ENCODE measurements at places on chromosomes 16 and 17. TPM values are rescaled to one million over a fixed set of nuclear protein-coding genes. Genes with fewer than 3 reads are reported as not detected.

DNA sequence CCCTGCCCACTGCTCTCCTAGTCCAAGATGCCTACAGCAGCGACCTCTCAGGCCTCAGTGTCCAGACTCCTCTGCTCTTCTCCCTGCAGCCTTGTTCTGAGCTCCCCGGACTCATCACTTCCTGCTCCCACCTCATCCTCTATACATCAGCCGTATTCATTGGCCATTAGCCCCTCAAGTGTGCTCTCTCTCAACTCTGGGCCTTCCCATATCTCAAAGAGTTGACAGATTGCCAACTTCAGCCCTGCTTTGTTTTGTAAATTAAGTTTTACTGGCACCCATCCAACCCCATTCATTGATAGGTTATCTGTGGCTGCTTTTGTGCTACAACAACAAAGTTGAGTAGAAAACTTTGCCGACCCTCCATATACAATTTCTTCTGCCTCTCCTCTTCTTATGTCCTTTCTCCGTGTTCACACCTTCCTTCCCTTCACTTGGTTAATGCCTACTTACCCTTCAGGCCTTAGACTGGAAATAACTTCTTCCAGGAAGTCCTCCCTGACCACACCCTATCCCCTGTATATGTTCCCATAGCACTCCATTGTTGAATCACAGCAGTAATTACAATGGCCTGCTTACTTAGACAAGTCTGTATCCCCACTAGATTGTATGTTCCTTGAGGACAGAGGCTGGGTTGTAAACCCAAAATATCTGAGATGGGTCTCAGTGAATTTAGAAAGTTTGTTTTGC, 63.4 kb upstream of the TANC2 start:
- no peak for DNase-seq

The SPECC1 gene
- total RNA-seq, result 110 TPM

DNA sequence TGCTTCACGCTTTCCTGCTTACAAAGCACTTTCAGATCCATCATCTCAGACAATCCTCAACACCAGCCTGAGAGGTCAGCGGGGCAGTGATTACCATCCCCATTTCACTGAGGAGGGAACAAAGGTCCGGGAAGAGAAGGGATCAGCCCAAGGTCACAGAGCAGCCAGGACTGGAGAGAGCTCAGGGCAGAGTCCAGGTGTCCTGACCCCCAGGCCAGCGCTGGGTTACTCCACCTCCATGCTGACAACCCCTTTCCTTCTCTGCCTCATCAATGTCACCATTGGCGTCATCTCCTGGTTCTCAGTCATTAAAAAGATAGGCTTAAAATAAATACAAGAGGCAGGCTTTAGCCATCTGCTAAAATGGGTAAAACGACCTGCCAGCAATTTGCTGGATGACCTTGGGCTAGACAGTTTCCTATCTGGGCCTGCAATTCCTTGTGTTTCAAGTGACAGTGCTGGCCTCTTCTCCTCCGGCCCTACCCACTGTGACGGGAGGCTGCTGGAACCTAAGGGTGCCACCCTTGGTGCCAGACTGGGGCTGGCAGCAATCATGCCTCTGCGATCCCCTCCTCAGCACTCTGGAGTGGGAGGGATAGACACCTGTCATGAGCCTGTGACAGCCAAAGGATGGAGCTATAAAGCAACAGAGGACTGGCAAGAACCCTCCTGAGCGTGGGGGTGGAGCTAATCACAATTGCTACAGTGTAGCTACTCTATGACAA, 79.5 kb upstream of the CCL1 start:
- DNase-seq, result no peak

DNA sequence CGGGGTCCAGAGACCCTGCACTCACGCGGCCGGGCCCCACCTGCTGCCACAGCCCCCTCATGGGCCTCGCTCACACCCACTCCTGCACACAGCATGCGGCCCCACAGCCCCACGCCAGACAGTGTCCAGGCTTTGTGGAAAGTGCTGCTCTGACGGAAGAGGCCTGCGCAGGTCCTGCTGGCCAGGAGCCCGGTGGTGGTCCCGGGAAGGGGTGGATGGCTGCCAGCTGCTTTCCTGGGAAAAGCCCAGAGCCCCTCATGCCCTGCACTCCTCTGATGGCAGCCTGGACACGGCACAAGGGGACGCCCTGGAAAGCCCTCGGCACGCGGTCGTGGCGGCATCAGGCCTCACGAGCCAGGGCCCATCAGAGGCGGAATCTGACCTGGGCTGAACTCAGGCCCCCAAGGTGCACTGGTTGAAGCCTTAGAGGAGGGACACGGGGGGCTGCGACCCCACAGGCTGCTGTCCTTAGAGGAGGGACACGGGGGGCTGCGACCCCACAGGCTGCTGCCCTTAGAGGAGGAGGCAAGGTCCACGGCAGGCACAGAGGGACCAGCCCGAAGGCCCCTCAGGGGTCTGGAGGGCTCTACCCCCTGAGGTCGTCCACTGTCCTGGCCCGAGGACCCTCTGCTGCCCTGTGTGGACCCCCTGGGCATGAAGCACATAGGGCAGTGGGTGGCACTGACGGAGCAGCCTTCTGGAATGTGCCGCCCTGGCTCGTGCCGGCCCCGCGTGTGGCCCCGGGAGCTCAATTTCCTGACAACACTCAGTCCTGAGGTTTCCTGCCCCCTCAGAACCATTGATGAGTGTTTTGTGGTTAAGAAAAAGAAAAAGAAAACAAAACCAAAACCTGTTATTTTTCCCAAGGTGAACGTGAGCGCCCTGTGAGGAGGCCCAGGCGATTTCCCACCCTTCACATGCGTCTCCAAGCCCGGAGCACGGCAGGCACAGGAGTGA, 22.1 kb downstream of the SOX8 start:
- DNase-seq, result no peak

- peak; percentile 80 for DNase-seq
Observed at GRCh38 chr16:81645266-81645694, 133.8 kb upstream of the PLCG2 start.

The VMO1 gene
- total RNA-seq, result 0.64 TPM

- peak; percentile 64 for DNase-seq
Observed at GRCh38 chr16:79653373-79653891, 52.9 kb upstream of the MAF start.

GRCh38 chr17:68511671-68512246, 471 bp upstream of the PRKAR1A start:
- DNase-seq, result peak; percentile 80

DNA sequence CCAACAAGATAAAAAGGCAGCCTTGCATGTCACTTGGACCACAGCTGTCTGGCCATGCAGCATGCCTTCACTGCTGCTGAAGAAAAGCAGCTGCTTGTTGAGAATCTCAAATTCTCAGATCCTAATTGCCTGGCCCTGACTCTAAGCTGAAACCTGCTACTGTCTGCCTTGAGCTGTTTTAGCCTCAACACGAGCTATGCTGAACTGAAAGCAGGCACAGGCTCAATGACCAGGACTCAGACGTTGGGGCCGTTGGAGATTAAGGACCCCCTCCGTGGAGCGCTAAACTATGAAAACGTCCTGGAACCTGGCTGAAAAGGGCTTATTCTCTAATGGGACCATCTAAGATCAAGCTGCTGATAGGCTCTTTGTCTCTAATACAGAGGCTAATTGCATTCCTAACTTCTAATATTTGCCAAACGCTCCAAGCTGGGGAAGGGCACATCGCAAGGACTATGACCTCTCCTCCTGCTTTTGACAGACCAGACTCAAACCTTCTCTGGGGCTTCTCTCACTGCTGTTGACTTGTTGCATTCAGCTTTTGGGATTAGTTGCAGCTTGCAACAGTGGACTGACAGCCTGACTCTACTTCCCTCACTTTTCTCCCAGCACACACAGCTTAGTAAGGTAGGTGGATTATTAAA, 4.6 kb upstream of the PLK1 start:
- no peak for DNase-seq

- no peak for DNase-seq
Observed at GRCh38 chr17:56983366-56983765, 5.4 kb downstream of the SCPEP1 start.

DNA sequence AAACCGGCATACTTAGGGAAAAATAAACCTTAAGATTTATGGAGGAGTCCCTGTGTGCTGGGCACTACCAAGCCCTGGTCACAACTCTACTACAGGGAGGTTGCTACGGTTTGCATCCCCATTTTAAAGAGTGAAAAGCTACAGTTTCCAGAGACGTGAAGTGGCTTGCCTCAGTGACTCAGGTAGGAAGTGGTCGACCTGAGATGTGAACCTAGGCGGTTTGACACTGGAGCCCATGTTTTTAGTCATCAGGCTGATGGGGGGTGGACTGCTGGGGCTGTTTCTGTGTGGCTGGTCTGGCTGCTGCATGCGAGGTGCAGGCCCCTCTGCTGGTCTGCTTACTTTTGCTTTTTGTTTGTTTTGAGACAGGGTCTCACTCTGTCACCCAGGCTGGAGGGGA, 6.6 kb downstream of the COX6A2 start:
- DNase-seq, result no peak

DNA sequence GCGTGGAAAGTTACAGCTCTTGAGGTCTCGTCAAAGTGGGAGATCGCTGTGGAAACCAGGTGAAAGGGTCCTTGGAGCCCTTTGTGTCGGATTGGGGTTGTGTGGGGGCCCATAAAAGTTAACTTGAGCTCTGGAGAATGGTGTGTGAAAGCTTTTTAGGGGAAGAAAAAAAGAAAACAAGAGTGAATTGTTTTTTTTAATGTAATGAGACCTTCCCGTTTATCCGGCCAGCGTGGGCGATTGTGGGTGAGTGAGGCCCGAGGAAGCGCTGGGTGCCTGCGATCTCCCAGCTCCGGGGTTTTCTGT, 150.6 kb downstream of the MSI2 start:
- no peak for DNase-seq

The SOX15 gene
- total RNA-seq, result under 0.01 TPM

GRCh38 chr17:79066963-79067362, 7.7 kb upstream of the ENGASE start:
- no peak for DNase-seq

DNA sequence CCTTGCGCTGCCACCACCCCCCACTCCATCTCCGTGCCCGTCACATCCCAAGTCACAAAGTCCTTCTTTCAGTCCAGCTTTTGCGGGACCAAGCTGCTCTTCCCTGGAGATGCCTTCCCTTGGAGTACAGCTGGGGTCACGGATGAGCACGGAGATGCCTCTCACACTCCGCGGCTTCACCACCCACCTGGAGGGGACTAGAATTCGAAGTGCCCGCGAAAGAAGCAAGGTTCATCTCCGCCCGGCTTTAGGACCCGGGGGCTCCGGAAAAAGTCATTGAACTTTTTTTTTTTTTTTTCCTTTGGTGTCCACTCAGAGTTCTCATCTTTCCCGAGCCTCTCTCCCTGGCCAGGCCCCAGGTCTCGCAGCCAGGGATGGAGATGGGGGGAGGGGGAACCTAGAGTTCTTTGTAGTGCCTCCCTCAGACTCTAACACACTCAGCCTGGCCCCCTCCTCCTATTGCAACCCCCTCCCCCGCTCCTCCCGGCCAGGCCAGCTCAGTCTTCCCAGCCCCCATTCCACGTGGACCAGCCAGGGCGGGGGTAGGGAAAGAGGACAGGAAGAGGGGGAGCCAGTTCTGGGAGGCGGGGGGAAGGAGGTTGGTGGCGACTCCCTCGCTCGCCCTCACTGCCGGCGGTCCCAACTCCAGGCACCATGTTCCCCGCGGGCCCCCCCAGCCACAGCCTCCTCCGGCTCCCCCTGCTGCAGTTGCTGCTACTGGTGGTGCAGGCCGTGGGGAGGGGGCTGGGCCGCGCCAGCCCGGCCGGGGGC, at the start of gene FKBP10:
Gene FKBP10, plus strand, starts transcription at position 624 of the 771 bp plus-strand sequence. Its CDS starts 31 bp downstream, at position 655.
- peak; percentile 92 for DNase-seq

DNA sequence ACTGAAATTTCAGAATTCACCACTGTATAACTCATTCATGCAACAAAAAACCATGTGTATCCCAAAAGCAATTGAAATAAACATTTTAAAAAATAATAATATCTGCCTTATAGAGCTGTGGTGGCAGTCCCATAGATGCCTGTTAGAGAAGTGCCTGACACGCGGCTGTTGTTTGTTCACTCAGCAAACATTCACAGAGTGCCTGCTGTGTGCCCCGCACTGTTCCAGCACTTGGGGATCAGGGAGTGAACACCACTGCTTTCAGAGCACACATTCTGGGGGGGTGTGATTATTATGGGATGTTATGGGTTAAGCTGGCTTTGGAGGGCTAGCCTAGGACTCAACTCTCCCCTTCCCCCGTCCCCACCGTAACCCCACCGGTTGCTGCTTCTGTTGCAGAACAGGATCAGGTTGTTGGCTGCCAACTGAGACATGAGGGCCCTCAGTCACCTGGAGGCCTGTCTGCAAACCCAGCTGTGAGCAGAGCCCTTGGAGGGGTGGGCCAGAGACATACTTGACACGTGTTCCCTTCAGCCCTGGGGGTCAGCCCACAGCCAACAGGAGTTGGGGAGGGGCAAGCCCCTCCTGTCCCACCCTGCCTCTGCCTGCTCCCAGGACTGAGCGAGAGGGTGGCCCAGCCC, 103.3 kb upstream of the CIBAR2 start:
- no peak for DNase-seq

DNA sequence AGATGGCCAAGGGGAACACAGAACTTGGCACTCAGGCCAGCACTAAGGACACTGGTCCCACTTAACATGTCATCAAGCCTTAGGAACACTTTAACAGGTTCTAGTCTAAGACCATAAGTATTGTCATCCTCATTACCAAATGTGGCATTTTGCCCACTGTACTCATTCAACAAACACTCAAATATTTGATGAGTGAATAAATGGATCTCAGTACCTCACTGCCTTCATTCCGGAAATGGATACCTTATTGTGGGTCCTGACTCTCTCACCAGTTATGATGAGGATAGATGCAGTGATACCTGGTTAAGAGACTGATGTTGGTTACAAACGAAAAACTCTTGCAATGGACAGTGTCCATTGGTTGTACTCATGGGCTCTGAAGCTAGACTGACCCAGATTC, 455.2 kb upstream of the DYNLRB2 start:
- no peak for DNase-seq

The TBC1D28 gene
- not detected for total RNA-seq

DNA sequence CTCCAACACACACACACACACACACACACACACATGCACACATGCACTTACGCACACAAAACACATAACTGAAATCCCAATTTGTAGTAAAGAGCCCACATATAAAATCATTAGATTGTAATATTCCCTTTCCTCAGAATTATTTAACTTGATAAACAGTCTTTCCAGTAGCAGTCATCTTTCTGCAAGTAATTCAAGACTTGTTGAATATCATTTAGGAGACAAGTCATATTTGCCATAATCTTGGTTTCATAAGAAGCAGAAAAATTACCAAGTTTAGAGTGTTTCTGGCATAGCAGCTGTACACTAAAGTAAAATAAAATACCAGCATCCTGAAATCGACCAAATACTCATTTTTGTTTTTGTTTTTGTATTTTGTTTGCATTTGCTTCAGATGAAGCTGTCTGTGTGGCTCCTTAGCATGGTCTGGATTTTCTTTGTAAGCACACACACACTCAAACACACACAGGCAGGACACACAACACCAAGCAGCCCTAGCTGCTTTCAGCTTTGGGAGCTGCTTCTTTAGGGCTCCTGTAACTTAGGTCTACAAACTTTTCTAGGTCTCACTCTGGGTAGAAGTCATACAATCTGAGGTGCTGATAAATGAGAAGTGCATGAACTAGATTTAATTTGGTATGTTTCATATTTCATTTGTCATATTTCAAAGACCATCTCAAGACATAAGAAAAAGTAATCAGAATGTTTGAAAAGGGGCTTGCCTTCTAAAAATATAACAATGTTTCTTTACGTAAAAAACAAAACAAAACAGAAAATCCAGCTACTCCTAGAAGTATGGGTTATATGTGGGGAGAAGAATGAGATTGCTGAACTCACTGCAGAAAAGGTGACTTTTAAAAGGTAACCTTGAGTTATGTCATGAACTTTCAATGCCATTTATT, 3.0 kb downstream of the SALL1 start:
- peak; percentile 48 for DNase-seq
